Esophagus squamous epithelium (tissue), 5 donors: ENCODE measurements at places on chromosomes 5 and 9.

- DNase-seq, result no peak
Observed at GRCh38 chr5:174446446-174446845, 277.9 kb upstream of the MSX2 start.

- DNase-seq, result no peak
Observed at GRCh38 chr9:121538221-121538620, 38.6 kb upstream of the GGTA1 start.

- no peak for DNase-seq
Observed at GRCh38 chr5:94693845-94694370, 75.4 kb downstream of the SLF1 start.

DNA sequence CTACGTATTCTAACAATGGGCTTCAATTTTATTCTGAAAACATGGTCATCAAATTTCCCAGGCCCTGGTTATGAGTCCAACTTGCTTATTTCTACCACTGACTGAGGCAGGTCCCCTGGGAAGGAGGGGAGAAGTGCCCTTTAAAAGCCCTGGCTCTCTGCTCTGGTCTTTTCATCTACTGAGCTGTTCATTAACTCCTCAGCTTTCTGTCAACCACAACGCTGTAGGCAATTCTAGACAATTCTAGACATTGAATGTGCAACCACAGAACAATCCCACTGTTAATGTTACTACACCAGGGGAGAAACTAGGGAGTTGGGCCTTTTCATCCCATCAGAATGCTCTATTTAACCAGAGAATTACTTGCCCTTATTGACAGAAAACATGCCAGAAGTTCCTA, 10.0 kb downstream of the MOCS2 start:
- no peak for DNase-seq

DNA sequence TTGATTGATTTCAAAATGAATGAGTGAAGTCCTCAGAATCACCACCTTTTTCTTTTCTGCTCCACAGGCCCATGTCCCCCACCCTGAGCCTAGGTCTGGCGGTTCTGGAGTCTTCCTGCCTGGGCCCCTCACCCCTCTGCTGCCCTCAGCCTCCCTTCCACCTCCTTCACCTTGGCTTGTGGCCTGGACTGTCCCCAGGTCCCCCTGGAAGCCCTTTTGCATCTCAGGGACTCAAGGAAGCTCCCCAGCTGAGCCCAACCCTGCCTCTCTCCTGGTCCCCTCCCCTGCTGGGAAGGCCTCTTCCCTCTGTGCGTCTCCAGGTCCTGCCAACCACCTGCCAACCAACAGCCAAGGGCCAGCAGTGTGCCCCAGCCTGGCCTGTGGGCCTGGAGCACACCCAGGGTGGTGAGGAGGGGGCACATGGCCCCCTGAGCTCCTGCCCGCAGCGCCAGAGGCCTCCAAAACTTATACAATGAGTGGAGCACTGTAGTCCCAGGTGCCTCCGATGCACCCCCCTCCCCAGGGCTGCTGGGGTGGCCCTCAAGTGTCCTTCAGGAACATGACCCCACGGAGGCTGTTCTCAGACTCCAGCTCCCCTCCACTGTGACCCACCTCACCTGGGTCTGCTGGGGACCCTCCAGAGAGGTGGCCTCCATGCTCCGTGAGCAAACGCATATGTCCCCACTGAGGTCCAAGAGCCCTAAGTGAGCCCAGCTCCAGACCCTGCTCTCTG, 20.3 kb downstream of the GLT6D1 start:
- DNase-seq, result no peak

DNA sequence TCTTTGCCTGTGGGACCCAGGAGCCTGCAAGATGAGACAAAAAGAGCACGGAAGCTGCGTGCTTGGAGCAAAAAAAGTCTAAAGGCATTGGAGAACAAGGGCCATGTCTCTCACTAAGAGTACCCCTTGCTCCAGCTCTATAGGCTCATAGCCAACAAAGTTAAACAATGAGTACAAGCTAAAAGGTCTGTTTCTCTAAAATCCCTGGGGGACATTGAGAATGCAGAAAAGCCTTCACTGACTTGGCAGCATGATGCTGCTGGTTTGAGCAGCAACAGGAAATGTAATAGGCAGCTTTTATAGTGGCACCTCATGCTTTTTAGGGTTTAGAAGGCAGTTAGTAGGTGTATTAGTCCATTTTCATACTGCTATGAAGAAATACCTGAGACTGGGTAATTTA, 287.5 kb downstream of the SMARCA2 start:
- no peak for DNase-seq

DNA sequence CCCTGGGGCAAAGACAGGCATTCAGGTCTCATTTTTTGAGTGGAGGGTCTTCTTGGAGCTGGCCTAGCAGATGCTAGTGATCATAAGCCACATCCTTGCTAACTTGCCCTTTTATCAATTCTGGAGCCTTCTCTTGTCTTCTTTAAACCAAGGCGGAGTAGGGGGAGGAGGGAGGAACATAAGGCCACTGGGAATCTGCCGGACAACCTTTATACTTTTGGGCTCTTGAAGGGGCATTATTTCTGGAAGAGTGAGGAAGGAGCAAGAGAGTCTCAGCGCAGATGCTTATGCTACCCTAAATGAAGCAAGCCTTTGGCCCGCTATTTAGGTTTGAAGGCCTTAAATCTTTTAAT, 2.0 kb downstream of the TMEFF1 start:
- no peak for DNase-seq

DNA sequence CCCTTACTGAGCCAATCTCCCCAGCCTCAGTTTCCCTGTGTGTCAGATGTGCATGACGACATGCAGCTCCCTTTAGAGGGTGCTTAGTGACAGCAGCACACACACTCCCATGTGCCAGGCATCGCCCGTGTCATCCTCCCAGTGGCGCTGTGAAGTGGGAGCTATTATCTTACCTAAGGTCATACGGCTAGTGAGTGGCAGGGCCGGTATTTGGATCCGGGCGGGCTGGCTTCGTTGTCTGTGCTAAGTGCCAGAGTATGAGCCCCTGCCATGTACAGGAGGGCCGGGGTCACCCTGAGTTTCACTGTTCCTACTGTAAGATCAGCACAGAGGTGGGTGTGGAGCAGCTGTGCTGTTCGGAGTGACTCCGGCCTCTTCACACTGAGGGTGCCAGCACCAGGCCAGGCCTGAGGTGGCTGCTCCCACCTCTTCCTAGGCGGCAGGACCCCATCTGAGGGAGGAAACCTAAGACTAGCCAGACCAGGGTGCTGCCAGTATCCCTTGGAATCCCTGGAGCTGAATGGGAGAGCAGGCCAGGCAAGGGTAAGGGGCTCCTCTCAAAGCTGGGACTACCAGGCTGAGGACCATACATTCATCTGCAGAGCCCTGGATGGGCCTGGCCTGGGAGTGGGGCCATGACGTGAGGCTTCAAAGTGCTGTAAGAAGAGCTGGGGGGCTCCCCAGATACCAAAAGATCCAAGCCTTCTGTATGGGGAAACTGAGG, 22.5 kb downstream of the AQP7 start:
- no peak for DNase-seq

GRCh38 chr5:435961-436640, 6.9 kb upstream of the EXOC3 start:
- DNase-seq, result no peak

DNA sequence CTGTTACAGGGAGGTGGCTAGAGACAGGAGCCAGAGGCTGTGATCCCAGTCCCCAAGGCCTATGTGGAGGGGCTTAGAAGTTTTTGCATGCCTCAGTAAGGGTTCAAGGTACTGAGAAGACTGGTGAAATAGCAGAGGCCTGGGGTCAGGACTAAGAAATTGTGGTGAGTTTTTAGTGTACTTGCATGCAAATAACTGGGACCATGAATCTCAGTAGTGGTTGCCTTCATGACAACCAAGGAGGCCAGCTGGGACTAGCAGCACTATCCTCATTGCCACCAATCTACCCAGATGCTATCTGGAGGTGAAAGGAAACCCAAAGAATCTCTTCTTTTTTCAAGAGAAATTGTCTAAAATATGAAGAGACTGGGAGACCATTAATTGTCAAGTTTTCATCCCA, 395.1 kb downstream of the CETN3 start:
- no peak for DNase-seq

GRCh38 chr9:105908069-105908468, 213.7 kb downstream of the TMEM38B start:
- no peak for DNase-seq

DNA sequence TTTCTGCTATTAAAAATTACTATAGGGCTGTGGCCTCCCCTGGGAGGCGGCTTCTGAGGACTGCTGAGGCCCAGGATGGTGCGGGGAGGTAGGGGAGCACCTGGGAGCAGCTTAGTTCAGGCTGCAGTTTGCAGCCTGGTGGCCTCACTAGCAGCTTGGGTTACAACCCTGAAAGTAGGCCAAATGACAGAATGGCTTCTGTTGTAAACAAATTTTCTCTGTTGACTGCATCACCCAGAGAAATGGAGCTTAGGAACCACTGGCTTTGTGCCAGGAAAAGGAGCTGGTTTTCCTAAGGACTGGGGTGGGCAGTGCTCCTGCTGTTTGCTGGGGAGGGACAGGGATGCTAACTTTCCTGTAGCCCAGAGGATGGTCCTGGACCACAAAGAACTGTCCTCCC, 130.3 kb downstream of the ENTREP1 start:
- DNase-seq, result no peak

- DNase-seq, result no peak
Observed at GRCh38 chr9:121242959-121243346, 25.0 kb upstream of the GSN start.

- DNase-seq, result no peak
Observed at GRCh38 chr9:101350285-101350684, 34.5 kb downstream of the BAAT start.

DNA sequence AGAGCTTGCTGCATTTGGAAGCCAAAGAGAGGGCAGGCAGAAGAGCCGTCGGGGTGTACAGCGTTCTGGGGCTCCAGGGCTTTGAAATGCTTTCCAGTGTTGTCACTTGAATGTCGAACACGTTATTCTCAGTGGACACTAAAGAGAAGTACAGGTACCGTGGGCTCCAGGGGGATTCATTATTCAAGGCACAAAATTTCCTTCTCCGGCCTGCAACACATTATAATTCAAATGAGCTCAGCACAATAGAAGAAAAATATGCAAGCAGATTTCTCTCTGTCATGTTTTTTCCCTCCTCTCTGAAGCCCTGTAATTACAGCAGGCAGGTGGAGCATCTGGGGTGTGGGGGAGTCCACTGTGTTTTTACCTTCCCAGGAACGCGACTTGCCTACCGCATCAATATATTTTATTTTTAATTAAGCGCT, 293.1 kb downstream of the ZSWIM6 start:
- DNase-seq, result no peak

DNA sequence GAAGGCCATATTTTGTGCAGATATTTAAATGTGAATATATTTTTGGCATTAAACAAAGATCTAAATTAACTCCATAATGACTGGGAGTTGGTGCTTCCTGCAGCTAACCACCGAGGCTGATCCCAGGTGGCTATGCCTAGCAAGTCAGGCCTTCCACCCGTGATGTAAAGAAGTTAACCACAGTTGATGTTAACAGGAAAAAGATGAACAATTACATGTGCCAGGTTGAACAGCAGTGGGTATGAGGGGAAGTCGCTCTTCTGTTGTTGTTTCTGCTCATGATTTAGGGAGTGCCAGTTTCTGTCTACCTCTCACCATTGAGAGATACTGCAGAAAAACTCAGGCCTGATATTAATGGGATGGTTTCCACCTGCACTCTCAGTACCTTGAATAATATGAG, 334.3 kb downstream of the EBF1 start:
- no peak for DNase-seq

DNA sequence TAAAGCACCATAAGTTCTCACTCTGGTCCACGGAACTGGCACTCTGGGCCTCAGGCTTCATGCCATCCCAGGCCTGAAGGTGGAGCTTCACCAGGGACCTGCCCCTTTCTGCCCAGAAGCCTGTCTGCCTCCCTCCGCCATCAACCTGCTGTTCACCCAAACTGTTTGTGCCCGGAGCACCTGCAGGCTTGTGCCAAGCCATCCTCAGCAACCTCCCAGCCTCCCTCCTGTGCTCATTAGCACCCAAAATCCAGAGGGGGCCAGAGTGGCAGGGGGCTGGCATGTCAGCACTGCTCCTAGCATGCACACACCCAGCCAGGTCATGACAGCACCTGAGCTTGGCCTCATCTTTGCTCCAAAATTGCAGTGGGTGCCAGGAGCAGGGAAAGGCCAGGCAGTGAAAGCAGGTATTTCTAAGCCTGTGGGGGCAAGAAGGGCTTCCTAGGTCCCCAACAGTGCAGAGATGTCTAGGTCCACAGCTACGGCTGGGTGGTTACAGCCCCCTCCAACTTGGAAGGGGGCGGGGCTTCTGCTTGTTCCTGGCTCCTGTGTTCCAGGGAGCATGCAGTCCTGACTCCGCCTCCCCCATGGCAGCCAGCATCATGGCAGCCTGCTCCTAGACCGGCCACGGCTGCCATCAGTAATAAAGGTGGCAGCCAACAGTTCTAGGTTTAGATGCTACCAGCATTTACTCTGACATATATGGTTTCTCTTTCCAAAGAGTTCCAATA, 85.1 kb downstream of the GIN1 start:
- DNase-seq, result no peak

DNA sequence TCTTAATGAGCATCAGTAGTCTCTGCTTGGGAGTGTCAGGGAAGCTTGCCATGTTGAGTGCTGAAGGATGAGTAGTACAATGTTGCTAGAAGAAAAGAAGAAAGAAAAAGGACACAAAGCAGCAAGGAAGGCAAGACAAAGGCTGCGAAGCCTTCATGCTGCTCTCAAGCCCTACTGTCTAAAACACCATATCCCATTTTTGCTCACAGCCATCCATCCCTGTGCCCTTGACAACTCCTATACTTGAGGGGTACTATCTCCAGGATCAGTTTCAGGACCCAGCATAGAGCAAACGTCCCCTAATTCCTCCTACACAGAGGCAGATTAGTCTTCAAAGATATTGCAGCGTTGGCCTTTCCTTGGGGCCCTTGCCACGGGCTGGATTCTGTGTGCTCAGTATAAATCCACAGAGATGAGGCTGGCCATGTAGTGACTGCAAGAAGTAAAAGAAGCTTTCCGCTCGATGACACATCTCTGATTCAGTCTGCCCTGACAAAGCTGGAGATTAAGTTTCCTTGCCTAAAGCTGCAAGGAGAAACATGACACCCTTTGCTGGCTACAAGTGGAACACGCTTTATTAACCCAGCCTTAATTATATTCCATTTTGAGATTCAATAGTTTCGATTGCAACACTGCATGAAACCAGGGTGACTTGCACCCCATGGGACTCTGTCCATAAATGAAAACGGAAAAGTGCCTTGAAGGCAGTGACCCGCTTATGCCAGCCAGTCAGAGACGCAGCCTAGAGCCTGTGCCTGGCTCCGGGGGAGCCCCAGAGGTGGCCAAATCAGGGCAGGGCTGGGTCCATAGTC, 304.6 kb downstream of the ACTL7B start:
- DNase-seq, result no peak

- no peak for DNase-seq
Observed at GRCh38 chr5:147565524-147565923, 55.7 kb upstream of the DPYSL3 start.

- DNase-seq, result no peak
Observed at GRCh38 chr5:78253201-78253600, 41.3 kb downstream of the AP3B1 start.

DNA sequence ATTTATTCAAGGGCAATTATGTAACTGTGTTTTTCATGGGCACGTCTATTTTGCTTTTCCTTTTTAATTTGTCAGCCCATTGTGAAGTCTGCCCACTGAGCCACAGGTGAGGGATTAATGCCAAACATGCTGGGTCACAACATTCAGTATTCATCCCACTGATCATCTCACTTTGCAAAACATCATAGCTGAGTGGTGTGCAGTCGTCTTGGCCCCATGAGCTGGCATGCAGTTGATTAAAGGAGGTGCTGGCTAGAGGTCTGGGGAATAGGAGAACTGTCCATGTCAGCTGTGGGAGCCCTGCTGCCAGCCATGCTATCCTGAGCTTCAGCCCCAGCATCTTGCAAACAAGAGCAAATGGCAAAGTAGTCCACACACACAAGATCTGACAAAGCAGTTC, 11.7 kb upstream of the ESM1 start:
- DNase-seq, result no peak

- no peak for DNase-seq
Observed at GRCh38 chr5:169696621-169697510, 59.8 kb downstream of the DOCK2 start.
